ENCODE measurements at places on chromosomes 1 and 21. TPM values are rescaled to one million over a fixed set of nuclear protein-coding genes. Genes with fewer than 3 reads are reported as not detected.

NKAIN1 gene
- not detected for total RNA-seq

GRCh38 chr1:15627343-15627988 lies 10.2 kb downstream of the DDI2 start:
- H3K27ac ChIP-seq = no peak overlapping the region
- no peak for DNase-seq
- no peak overlapping the region for H3K4me3 ChIP-seq
- peaks cover 34% of the 10 kb centered on the region for H3K4me1 ChIP-seq
- H3K27me3 ChIP-seq = no peaks in the 10 kb centered on the region
- peaks cover 21% of the 10 kb centered on the region for H3K36me3 ChIP-seq

GUCA2A gene
- total RNA-seq = not detected

C1QC gene
- 3.3 TPM for total RNA-seq

GRCh38 chr21:42169758-42170157 lies 49.2 kb upstream of the ABCG1 start:
- H3K4me3 ChIP-seq = no peak overlapping the region
- no peak for DNase-seq
- no peaks in the 10 kb centered on the region for H3K4me1 ChIP-seq
- no peaks in the 10 kb centered on the region for H3K27me3 ChIP-seq
- no peak overlapping the region for H3K27ac ChIP-seq
- no peaks in the 10 kb centered on the region for H3K36me3 ChIP-seq

All from CD4-positive, alpha-beta memory T cell (primary cell).